ENCODE measurements at places on chromosomes 5 and 9. TPM values are rescaled to one million over a fixed set of nuclear protein-coding genes. Genes with fewer than 3 reads are reported as not detected.

EPB41L4B gene
- 2.0 TPM for total RNA-seq

GRCh38 chr5:174096619-174097018, 51.1 kb downstream of the NSG2 start:
- no peak for DNase-seq

- no peak for DNase-seq
Measured at GRCh38 chr5:72408603-72409002, 88.4 kb downstream of the PTCD2 start.

DNA sequence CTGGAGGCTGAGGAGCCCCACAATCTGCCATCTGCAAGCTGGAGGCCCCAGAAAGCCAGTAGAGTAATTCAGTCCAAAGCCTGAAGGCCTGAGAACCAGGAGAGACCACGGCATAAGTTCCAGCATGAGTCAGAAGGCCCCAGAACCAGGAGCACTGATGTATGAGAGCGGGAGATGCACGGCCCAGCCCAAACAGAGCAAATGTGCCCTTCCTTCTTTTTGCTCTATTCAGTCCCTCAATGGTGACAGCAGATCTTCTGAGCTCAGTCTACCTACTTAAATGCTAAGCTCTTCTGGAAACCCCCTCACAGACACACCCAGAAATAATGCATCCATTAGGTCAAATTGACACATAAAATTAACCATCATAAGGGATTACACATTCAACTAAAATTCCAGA, 277.6 kb downstream of the ATPSCKMT start:
- no peak for DNase-seq

GRCh38 chr5:153485641-153486040, 4.8 kb upstream of the GRIA1 start:
- no peak for DNase-seq

GRCh38 chr5:177225798-177226197, 77.7 kb downstream of the RAB24 start:
- DNase-seq = no peak

DNA sequence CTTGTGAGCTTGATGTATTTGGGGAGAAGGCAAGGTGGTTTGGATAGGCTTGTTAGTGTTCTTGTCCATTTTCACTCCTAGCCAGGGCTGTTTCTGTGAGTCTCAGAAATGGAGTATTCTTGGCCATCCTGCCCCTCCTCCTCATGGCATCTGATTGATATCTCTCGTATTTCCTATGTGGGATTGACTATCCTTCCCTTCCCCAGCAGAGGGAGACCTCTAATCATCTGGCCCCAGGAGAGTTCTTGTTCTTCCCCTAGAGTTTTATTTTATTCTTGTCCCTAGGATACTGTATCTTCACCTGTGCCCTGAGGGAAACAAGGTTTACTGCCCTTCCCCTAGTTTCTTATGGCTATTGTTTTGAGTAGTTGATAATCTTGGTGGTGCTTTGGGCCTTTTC, 114.4 kb downstream of the VPS13A start:
- no peak for DNase-seq

DNA sequence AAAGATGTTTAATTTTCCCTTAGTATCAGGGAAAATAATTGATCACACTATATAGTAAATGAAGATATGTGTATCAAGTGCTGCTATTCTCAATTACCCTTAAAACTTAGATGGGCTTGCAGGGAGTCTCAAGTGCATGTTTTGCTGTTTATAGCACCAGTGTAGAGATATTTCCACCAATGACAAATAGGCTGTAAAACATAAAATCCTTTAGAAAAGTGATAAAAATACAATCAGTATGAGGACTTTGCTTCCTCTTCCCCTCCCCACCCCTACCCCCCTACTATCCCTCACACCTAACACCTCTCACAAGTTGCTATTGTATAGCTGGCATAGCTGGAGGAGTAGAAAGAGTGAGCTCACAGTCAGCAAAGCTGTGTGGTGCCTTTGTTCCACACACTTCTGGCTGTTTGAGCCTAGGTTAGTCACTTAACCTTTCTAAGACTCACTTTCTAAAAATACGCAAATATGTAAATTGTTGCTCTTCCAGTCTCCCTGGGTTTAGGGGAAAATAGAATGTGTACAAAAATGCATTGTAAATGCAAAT, 93.1 kb downstream of the PDE4D start:
- DNase-seq = no peak

MAT2B gene
- total RNA-seq = 41.0 TPM

- no peak for DNase-seq
Measured at GRCh38 chr5:133796186-133796585, 172.2 kb downstream of the C5orf15 start.

DNA sequence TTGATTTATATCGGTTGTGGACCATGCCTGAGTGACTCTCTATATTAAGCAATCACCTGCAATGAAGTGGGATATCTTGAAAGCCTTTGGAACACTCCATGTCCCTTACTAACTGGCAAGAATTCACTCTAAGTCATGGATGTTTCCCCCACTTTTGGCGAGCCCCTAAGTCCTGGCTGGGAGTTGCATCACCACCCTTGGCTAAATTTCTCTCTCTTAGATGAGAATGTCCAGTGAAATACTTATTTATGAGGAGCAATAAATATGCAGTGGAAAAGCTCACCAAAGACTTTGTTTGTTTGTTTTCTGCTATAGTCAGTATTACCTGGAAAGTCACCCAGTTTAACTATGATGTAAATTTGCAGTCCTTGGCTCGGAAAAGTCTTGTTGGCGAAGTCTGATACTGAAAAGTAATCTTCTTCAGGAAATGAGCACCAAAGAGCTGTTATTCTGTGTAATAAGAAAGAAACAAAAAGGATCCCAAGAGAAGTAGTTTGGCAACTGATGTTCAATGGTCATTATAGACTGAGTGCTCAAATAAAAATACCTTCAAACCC, 333.8 kb downstream of the DMRT2 start:
- no peak for DNase-seq

DNA sequence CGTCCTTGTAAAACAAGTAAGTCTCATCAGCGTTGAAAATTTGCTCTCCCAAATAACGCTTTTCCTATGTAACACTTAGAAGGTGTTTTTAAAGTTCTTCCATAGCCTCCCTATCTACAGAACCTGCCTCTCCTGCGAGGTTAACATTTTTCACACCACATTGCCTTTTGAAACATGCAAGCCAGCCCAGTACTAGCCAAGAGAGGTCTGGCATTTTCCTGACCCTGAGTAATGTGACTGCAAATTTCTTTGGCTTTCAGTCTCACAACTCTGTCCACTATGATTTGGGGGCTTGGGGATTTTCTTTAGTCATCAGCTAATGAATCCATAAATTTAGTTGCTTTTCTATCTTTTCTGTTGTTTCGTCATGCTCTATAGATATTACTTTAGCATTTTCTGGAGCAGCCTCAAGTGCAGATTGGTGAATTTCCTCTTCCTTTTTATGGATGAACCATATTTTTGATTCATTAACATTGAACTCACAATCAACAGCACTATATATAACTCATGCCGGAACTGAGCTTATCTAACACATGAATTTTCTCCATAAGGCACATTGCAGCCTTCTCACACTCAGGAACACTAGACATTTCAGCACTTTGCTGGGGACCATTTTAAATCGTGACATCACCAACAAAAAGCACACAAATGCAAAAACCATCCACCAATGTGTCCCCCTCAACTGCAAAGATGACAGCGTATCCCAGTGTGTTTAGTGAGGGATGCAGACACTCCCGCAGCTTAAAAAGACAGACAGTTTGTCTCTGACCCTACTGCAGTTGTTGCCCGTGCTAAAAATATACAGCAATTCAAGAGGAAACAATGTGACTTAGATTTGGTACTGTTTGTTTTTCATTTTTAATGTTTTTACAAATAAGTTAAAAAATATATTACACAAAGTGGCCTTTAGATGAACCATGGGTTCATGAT, 77.2 kb upstream of the SPATA31C2 start:
- DNase-seq = no peak

DNA sequence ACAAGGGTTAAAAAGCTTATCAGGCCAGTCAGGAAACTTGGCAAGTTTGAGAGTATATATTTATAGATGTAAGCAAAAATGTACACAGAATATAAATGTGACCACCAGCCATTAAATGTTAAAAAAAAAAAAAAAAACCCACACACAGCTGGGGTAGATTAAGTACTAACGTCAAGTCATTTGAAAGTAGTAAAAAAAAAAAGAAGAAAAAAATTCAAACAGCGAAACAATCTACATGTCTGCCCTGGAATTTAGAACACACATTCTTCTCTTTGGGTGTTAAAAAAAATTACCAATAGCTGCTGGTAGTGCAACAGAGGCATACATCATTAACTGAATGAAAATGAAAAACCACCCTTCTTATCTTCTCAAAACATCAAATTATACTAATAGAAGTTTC, 269.7 kb downstream of the MLLT3 start:
- no peak for DNase-seq

GRCh38 chr5:51479840-51480239, 96.6 kb downstream of the ISL1 start:
- no peak for DNase-seq

- no peak for DNase-seq
Measured at GRCh38 chr9:20538956-20539355, 83.3 kb downstream of the MLLT3 start.

MEF2C gene
- 20.5 TPM for total RNA-seq

- DNase-seq = peak; percentile 70
Measured at GRCh38 chr5:76337953-76338451, 65.1 kb upstream of the IQGAP2 start.
